Fibroblast of upper back skin (primary cell): ENCODE measurements at places on chromosomes 2 and 18.

DNA sequence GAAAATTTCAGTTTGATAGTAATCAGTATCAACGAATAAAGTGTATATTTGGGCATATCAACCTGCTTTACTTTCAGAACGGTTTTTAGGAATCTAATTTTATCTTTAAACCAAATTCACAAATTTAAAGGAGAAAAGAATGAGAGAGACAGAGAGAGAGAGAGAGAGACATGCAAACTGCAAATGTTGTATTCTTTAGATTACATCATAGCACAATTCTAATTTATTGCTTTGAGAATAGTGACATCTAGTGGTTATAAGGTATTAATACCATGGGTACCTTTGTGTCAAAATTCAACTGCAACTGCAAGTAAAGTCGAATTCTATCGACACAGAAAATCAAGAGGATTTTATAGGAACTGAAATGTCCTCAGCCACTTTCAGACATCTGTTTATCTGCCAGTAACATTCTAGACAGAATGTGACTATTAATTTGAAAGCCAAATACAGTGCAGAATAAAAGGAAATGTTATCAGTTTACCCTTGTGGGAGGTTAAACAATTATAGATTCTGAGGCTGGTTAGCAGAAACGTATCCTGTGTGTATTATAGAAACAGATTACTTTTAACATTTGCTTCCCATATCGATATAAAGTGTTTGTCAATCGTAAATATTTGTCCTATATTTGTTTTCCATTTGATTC is 529.8 kb upstream of the VRK2 start:
- DNase-seq = peak; percentile 57

DNA sequence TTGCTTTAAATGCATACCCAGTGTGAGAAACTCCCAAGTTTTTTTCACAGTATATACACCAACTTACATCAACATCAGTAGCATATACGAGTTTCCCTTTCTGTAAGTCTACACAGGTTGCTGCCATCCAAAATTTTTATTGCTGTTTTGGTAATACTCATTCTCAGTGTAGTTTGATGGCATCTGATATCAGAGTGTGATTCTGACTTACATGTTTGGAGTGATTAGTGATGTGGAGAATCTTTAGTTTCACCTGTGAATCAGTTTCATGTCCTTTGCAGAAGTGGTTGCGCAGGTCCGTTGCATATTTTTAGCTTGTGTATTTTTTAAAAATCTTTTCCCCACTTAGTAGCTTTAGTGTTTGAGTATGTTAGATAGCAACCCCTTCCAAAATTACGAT is 50.1 kb downstream of the CCDC74A start:
- DNase-seq = no peak

DNA sequence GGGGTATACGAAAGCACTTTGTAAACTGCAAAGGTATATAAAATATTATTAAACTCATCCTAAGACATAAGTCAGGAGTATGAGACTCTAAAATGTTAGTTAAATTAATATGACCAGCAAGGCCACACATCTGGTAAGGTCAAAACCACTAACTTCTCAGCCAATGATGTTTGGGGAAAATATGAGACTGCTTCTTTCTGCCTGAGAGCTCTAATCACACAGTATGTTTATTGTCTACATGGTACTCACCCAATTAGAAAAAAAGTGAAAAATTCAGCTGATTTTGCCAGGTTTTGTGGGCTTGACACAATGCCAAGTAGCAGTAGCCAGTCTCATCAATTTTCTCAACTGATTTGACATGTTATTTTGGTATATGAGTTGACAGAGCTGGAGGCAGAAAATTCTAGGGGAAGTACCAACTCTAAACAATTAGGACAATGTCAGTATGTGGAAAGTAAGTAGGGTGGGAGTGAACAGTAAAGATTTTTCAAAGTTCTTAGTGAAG is 87.3 kb downstream of the ALK start:
- DNase-seq = peak; percentile 7

- peak; percentile 84 for DNase-seq
These were observed 28.2 kb upstream of the EPAS1 start for GRCh38 chr2:46269001-46269400.

DNA sequence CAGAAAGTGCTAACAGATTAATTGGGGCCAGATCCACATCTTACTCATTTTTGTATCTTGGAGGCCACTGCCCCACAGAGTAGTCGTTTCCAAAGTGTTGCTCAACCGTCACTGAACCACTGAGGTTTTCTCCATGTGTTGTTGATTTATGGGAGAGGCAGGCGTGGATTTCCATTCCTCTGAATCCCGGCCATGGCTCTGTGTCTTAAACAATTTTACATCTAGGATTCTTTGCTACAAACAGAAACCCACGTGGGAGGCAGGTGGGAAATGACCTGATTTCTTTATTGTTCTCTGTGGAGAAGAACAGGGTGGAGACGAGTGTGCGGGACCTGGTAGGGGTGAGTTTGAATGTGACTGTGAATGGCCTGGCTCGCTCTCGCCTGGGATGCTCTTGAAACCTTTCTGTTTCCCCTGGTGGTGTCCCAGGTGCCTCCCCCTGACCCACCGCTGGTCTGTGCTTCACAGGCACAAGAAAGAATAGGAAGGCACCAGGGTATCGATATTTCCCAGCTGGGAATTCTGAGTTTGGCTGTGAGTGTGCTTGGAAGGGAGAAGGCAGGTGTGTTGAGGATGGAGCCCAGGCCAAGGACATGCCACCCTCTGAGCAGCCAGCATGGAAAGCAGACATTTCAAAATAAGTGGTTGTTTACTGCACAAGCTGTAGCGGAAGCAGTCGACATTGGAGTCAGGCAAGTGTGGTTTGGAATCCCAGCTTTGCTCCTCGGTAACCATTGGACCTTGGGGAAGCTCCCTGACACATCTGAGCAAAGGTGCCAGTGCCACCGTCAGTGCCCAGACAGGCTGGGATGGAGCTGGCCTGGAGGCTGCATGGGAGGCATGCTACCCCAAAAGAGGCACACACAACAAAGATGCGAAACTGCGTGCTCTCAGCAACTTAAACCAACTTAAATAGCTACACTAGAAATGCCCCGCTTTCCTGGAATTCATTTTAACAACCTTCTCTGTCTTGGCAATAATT is 50.0 kb downstream of the LPIN1 start:
- DNase-seq = peak; percentile 88

GRCh38 chr2:230961091-230961491 is 34.8 kb upstream of the SPATA3 start:
- DNase-seq = peak; percentile 56

DNA sequence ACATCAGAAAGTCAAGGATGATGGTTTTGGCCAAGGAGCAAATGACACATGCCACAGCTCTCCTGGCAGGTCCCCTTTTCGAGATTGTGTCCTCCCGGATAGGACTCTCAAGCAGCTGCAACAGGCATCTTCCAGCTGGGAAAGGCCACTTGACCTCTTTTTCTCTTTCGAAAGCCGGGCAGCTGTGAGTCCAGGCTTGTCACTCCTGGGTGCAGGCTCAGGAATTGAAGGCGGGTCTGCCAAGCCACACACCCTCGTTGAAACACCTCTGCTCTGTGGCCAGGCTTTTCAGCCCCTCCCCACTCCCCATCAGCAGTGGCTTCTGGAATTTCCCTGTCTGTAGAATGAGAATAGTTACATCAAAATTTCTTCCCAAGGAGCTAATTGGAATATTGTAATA is 98.0 kb downstream of the CCDC138 start:
- no peak for DNase-seq

GRCh38 chr2:119106301-119106897 is 52.2 kb downstream of the C1QL2 start:
- peak; percentile 35 for DNase-seq

DNA sequence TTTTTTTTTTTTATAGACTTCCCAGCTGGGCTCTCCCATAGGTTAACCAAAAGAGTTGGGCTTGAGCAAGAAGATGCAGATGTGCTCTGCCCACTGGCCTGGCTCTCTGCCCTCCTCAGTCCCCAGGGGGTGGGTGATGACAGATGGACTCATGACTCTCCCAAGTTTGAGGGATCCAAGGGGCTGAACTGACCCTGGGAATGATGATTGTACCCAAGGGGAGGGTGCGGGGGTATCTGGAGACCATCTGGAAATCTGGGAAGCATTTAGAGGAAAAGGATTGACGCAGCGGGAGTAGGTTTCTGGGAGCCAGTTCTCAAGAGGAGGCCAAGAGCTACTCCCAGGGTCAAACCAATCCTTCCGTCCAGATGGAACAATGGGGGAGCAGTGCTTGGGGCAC is 330.8 kb downstream of the CYP26B1 start:
- peak; percentile 80 for DNase-seq

- DNase-seq = peak; percentile 24
These were observed 108.4 kb downstream of the ALMS1 start for GRCh38 chr2:73494031-73494430.

- DNase-seq = peak; percentile 59
These were observed 710.4 kb downstream of the RNF144A start for GRCh38 chr2:7627583-7627982.

GRCh38 chr2:69997015-69997830 is 35.8 kb upstream of the ASPRV1 start:
- peak; percentile 46 for DNase-seq

DNA sequence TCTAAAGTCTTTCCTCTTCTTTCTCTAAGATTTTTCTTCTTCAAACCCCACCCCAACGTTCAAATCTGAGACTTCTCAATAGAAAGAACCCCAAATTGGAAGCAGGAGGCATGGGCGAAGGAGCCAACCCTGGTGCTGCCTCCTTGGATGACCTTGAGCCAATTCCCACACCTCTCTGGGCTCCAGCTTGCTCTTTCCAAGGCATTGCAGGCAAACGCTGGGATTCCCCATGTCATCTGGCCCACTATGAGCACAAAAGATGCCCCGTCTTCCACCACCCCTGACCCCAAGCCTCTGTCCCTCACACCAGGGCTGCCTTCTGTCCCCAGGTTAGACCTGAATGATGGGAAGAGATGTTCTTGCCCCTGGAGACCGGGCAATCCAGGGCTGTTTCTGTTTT is 57.0 kb downstream of the TTC32 start:
- no peak for DNase-seq

- peak; percentile 81 for DNase-seq
These were observed 82.6 kb downstream of the PKP4 start for GRCh38 chr2:158539176-158540005.

- DNase-seq = peak; percentile 71
These were observed 63.3 kb upstream of the GALNT5 start for GRCh38 chr2:157194097-157194688.

DNA sequence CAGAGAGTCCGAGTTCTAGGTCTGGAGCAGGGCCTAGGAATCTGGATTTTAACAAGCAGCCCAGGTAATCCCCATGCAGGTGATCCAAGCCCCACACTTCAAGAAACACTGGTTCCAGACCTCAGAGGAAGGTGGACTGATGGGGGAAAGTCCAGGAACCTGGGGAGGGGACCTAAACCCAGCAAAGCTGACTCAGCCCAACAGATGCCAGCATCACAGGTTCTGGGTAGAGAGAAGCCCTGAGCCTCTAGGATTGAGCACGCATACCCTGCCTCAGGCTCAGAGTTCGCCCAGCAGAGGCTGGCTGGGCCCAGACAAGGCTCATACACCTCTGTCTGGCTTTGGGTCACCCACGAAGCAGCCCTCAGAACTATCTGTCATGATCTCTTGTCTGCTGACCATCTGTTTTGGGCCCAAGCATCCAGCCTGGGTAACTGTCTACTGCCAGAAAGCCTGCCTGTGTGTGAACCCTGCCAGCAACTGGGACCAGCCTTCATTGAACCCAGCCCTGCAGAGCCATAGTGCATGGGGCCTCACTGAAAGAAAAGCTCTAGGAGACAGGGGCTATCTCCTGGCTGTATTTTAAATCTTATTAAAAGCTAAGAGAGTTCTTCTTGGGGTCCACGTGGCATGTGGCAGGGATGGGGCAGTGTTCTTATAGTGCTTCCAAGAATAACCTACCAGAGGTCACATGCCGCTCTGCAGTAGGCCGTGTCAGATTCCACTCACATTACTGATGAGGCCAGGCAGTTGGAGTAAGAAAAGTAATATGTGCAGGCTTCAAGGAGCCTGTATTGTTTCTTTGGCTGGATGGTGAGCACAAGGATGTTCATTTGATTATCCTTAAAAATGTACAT is 7.4 kb downstream of the TMEM127 start:
- DNase-seq = no peak

- peak; percentile 88 for DNase-seq
These were observed 84.7 kb downstream of the GLI2 start for GRCh38 chr2:120820263-120820952.

DNA sequence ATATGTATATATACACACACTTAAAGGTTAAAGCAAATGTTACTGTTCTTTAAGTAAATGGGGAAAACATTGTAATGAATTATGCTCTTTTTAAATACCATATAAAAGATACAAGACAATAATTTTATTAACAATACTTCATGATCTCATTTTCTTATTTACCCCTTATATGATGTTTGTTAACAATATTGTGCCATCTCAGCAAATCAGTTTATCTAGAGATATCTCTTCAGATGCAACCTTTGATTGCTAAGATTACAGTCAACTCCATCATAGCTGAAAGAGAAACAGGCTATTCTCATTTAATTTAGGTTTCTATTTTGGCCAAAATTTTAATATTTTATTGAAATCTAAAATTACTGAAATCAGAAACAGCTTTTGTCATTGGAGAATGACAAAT is 197.9 kb downstream of the CALCRL start:
- DNase-seq = no peak

GRCh38 chr18:71398531-71398930 is 1109.7 kb downstream of the SOCS6 start:
- peak; percentile 5 for DNase-seq

GRCh38 chr18:11828786-11829432 is 22.3 kb upstream of the CHMP1B start:
- no peak for DNase-seq

DNA sequence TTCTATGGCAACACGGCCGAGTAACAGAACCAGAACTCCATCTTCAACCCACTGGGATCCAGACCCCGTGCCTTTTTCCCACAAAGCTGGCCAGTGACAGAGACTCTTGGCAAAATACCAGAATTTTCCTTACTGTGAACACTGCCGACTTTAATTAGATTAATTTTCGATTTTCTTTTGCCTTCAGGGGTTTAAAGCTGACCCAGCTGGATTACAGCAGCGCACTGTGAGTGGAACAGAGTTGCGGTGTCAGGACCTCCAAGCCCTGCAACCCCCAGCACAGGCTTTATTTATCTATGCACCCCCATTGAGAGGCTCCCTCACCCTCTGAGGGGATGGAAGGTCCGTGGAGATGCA is 36.4 kb downstream of the CTIF start:
- no peak for DNase-seq

- DNase-seq = peak; percentile 81
These were observed 14.0 kb downstream of the TMEM127 start for GRCh38 chr2:96251721-96252292.

DNA sequence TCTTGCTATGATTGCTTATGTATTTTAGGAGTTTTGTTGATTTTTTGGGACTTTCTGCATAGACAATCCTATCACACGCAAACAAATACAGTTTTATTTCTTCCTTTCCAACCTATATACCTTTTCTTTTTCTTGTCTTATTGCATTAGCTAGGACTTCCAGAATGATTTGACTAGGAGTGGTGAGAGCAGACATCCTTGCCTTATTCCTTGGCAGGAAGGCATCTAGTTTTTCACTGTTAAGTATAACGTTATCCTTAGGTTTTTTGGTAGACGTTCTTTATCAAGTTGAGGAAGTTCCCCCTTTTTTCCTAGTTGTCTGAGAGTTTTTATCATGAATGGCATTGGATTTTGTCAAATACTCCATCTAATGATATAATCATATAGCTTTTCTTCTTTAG is 25.8 kb downstream of the EHBP1 start:
- DNase-seq = no peak
